NCI-H510A treated with DMSO at 0.1 percent for 48 hours (cell line): ENCODE measurements at places on chromosomes 6 and 20.
A peak's percentile ranks its signal among the peaks of the same experiment; 100 is the strongest.

- DNase-seq: peak; percentile 72
Measured at GRCh38 chr6:90413867-90414266, 117.2 kb upstream of the BACH2 start.

DNA sequence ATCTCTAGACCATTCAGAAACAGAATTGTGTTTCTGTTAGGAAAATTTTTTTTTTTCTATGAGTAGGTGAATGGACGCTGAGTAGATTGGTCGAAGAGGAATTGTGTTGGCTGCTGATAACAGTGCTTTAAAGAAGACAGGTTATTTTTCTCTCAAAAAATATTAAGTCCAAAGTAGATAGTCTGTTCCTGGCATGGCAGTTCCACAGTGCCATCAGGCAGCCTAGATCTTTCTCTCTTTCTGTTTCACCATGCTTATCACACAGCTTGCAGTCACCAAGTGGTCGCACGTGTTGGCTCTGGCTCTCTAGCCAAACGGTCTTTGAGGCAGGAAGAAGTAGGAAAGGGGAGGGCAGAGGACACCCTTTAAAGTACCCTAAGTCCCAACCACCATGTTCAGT is 22.4 kb upstream of the SERINC3 start:
- DNase-seq: no peak

DNA sequence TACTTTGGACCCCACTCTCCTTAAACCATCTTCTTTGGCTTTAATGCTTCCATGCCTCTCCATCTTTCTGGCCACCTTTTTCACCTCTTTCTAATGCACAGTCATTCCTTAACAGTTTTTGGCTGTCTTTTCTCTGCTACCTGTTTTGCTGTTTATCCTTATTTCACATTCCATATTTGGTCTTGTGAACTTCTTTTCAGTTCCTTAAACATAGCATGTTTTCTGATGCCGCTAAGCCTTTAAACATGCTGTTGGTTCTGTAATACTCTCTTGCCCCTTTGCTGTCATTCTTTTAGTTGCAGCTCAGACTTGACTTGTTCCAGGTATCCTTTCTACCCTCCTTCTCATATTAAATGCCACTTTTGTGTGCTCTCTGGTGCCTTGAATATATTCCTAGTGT is 35.8 kb downstream of the TOP1 start:
- no peak for DNase-seq

DNA sequence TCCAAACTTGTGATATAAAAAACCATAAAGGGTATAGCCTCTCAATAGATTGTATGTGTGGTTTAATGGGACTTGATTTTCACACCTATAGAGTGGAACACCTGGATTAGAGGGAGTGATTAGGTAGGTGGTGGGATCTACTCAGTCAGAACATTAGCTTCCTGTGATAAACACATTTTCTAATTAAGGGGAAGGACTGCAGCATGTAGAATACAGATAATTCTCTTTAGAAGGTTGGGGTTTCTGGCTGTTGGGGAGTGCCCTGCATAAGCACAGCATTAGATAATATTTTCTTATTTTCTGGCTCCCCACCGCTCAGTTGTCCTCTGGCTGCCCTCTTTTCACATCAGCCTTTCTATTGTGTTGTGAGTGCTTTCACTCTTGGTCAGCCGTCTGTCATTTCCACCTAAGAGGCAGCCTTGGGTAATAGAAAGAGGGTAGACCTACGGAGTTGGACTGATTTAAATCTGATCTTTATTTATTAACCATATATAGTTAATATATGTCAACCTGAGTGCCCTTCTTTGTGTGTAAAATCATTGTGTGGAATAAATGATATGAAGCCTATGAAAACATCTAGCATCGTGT is 8.0 kb downstream of the CSE1L start:
- DNase-seq: no peak

DNA sequence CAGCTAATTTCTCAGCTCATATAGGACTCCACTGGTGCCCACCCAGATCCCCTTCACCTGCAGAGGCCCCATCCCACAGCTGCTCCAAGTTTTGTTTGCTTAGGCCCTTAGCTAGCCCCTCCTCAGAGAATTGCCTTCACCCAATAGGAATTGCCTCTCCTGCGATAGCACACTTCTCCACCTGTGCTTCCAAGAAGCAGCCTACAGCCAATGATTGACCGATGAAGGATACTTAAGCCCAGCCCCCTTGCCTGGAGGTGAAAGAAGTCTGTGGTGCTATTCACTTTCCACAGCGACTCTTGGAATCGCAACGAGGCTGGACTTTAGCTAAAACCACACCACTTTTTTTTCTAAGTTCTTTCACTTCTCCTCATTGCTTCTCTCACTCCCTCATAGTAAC is 353.2 kb upstream of the BTBD3 start:
- DNase-seq: no peak

DNA sequence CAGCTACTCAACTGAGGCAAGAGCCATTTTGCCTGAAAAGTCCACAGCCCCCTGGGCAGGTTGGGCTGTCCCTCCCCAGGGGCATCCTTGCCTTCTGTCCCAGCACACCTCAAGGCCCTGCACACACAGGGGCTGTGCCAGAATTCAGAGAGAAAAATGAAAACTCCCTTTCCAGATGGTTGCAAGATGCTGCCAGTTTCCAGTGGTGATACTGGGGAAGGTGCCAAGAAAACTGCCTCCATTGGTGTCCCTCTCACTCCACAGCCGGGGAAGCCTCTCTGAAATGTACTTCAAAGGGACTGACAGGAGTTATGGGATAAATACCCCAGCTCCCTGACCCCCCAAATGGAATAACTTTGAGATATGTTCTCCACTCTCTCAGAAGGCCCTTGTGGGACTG is 154.2 kb upstream of the MAFB start:
- DNase-seq: no peak

DNA sequence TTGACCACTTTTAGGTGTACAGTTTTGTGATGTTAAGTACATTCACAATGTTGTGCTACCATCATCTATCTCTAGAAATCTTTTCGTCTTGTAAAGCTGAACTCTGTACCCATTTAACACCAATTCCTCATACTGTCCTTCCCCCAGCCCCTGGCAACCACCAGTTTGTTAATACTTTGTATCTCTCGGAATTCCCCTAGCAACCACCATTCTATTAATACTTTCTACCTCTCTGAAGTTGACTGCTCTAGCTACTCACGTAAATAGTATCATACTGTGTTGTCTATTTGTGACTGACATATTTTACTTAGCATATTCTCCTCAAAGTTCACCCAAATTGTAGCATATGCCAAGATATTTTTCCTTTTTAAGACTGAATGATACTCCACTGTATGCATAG is 82.3 kb upstream of the CLDN20 start:
- no peak for DNase-seq

- no peak for DNase-seq
Measured at GRCh38 chr6:22925920-22926789, 356.8 kb downstream of the HDGFL1 start.
